ENCODE measurements at places on chromosomes 11 and 22.

DNA sequence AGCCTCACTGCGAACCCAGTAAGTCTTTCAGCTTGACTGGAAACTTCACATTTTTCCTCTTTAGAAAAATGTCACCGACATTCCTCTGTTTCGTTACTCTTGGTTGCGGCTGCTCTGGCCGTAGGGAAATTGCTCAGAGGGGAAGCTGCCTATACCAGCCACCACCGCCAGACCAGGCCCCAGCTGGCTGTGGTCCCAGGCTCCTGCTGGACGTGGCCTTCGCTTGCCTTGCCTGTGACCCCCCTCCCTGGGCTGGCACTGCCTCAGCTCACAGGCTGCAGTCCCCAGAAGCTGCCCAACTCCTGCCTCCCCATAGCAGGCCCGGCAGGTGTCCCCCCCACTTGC lies 197.8 kb downstream of the MN1 start:
- no peak for DNase-seq

DNA sequence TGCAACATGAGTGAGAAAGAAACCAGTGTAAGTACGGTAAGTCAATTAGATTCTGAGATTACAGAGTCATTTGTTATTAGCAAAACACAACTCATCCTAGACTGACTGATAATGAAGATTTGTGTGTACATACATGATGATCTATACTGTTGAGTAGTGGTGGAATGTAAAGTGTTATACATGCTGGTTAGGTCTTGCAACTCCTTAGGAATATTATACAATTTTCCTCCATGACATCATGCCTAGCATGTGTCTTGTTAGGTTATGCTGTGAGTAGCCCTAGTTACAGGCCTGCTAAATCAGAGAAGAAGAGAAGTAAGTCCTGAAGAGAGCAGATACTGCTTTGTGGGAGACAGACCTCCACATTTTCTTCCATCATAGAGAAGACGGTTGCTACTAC lies 880.6 kb downstream of the LUZP2 start:
- no peak for DNase-seq

DNA sequence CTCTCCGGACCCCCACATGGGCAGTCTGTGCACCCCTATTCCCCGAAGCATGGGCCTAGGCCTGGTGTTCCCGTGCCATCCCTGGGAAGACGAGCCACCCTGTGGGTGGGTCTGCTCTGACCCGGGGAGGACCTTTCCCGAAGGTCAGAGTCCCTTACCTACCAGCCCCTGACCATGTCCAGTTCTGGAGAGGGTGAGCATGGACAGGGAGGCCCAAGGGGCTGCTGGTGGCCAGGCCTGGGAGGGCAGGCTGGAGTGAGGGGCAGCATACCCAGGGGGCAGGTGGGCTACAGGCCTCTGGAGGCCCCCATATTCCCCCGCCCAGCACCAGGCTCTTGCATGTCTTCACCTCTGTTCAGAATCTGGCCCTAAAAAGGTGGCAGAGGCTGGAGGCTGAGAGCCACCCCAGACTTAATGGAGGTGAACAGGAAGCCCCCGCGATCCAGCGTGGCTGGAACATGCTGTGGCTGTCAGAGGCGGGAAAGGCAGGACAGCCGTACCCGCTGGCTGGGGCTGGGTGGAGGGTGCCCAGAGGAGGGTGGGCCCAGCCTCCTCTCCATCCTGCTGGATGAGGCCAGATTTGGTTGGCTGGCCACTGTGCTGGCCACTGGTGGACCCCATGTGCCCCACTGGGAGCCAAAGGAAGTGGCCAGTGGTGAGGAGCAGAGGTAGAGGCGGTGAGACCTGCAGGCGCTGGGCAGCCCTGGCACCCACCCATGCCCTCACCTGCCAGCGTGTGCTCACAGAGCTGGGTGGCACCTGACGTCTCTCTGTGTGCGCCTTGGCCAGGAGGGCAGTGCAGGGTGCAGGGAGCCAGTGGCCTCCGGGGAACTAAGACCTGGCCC lies 11.2 kb upstream of the SYT8 start:
- no peak for DNase-seq

GRCh38 chr22:23401910-23402274 lies 178.2 kb downstream of the IGLL1 start:
- DNase-seq, result no peak

DNA sequence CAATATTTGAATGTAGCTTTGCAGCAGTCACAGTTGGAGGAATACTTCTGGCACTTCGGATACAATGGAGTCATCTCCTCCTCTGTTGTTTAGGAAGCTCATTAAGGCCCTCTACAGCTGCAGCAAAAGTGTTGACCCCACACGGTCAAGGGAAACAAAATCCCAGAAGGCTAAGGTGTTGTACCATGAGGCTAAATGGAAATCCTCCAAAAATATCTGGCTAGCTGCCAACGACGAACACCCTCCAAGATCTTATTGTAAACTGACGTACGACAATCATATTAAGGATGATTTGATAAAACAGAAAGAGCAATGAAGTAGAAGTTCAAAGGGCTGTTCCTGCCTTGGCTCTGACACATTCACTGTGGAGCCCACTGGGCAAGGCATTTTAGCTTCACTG lies 4.0 kb downstream of the POGLUT3 start:
- no peak for DNase-seq

DNA sequence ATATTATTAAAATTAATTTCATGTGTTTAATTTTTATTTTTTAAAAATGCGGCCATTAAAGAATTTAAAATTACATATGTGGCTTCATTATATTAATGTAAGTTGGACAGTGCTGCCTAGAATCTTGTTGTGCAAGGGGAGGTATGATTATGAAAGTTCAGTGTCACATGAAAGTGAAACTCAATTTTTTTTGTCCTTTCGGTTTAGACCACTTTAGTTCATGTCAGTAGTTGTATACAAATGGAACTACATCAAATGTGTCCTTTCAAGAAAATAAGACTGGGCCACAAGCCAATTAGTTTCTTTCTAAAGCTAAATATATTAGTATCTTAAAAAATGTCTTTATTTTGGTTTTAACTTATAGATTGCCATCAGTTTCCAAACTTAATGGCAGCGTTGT lies 35.7 kb downstream of the TBCEL start:
- DNase-seq, result no peak

- no peak for DNase-seq
Measured at GRCh38 chr22:35642305-35642741, 5.9 kb upstream of the APOL6 start.

All from frontal cortex (tissue), 4 donors.